Midbrain (tissue), 1 donor: ENCODE measurements at places on chromosomes 11 and 22.

DNA sequence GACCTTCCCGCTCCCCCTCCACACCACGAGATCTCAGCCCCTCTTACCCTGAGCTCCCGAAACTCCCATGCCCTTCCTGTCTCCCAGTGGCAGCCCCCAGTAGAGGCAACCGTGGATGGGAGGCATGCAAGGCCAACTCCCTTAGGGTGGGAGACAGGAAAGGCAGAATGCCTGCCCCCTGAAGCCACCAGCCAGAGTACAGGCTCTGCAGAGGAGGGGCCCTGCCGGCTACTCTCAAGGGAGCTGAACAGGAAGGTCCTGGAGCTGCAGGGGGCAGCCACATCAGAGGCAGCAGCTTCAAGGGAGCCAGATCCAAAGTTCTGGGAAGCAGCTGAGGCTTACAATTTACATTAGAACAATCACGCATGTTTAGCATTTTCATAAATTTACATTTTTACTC, 38.3 kb downstream of the PDE2A start:
- no peak for DNase-seq

GRCh38 chr11:130706572-130706971, 209.7 kb downstream of the SNX19 start:
- no peak for DNase-seq

- no peak for DNase-seq
These were observed 34.7 kb downstream of the PISD start for GRCh38 chr22:31627223-31627731.

GRCh38 chr11:70796648-70797227, 398.4 kb downstream of the CTTN start:
- no peak for DNase-seq

DNA sequence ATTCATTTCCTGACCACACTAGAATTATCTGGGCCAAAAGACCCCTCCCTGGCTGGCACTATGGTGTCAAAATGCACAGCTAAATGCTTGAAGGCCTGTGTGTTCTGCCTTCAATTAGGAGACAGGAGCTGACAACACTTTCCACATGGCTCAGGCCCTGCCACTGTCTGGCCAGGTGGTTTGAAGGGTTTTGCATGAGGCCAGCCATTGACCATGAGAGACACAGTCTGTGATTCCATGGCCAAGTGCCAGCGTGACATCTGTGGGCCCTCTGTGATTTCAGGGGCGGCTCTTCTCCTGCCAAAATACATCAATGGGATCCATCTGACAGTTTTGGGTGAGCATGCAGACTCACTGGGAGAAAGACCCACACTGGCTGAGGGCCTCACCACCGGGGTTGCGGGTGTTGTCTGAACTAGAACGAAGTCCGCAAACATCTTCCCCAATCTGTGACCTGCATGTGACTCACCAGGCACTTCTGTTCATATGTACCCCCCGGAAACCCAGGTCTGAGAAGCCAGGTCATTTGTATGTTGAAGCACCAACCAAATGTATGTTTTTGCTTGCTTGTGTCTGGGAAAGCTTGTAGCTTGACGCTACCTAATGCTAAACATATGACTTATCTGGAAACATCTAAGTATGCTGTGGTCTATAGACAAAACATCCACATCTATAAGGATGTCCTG, 20.7 kb upstream of the NAV2 start:
- DNase-seq = no peak

- DNase-seq = no peak
These were observed 10.9 kb downstream of the USP2 start for GRCh38 chr11:119370486-119371046.
